Esophagus mucosa (tissue), 1 donor: ENCODE measurements at places on chromosomes 6 and 20. TPM values are rescaled to one million over a fixed set of nuclear protein-coding genes. Genes with fewer than 3 reads are reported as not detected.

GRCh38 chr6:122758927-122759334, 20.6 kb upstream of the FABP7 start:
- no peak for ATAC-seq

DNA sequence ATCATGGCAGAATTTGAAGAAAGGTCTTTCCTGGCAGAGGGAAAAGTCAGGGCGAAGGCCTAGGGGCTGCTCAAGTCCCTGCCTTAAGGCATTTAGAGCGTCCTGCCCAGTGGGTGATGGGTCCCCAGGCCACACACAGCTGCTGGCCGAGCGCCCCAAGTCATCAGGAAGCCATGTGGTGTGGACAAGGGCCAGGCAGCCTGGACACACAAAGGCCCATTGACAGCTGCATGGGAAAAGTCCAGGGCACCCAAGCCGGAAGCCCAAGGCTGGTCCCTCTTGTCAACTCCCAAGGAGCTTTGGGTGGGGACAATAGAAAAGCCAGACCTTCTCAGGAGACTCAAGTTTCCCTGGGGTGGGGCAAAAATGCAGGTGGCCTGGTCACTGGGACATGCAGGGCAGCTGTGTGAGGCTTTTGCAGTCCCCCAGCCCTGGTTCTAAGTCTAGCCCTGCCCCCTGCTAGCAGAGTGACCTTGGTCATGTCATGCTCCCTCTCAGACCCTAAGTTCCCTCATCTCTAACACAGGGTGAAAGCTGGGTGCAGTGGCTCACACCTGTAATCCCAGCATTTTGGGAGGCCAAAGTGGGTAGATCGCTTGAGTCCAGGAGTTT, 44.3 kb upstream of the PTGIS start:
- no peak for ATAC-seq

- no peak for ATAC-seq
Measured at GRCh38 chr6:12622566-12622965, 94.0 kb upstream of the PHACTR1 start.

GRCh38 chr20:63814891-63815614, 16.0 kb downstream of the ZBTB46 start:
- ATAC-seq, result no peak

- no peak for ATAC-seq
Measured at GRCh38 chr20:49672096-49672664, 41.5 kb downstream of the B4GALT5 start.

GRCh38 chr6:150256618-150257272, 112.1 kb upstream of the IYD start:
- ATAC-seq, result peak; percentile 87

DNA sequence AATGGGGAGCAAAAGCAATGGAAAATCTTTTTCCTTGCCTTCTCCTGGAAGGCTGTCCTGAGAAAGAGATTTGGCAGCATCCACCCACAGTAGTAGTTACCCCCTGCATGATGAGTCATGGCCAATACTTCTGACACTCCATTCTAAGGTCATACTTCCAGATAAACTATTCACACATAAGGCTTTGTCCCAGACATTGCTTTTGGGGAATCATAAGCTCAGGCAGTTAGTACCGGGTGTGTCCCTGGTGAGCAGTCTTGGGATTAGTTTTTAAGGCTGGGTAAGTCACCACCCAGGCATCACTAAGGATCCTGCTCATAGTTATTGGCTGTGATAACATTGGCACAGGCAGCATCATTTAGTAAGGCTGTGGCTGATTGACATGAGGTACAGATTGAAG, 160.6 kb upstream of the GGTLC1 start:
- peak; percentile 89 for ATAC-seq

DNA sequence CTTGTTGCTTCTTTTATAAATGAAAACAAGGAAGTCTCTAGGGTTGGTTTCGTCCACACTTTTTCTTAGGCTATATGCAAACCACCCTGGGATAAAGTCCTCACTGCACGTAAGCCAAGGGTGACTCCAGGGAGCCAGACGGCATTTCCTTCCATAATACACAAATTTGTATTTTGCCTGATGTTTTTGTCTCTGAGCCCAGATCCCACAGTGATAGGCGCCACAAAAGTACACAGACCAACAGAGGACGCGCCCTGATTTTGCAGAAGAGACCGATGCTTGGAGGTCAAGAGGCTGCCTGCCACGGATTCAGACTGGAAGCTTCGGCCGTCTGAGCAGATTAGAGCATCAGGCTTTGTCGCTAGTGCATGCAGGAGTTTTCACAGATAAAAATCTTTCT, 22.8 kb downstream of the FOXQ1 start:
- no peak for ATAC-seq

GRCh38 chr20:32764005-32764960, 2.1 kb downstream of the DNMT3B start:
- no peak for ATAC-seq

- peak; percentile 63 for ATAC-seq
Measured at GRCh38 chr20:48697845-48698491, 129.8 kb downstream of the PREX1 start.

Gene NKX2-2
- total RNA-seq, result not detected

Gene LY86
- total RNA-seq, result 0.48 TPM

Gene IL17F
- total RNA-seq, result 0.20 TPM

Gene TRIM15
- not detected for total RNA-seq

Gene ZNF831
- total RNA-seq, result 0.28 TPM

Gene UNC93A
- 4.5 TPM for total RNA-seq

Gene UNC5CL
- total RNA-seq, result 0.56 TPM

Gene NRSN1
- not detected for total RNA-seq

Gene KCNS1
- 0.40 TPM for total RNA-seq

Gene EEF1A2
- total RNA-seq, result 0.76 TPM

Gene CTCFL
- total RNA-seq, result not detected
